ENCODE measurements at places on chromosomes 2 and 18.

DNA sequence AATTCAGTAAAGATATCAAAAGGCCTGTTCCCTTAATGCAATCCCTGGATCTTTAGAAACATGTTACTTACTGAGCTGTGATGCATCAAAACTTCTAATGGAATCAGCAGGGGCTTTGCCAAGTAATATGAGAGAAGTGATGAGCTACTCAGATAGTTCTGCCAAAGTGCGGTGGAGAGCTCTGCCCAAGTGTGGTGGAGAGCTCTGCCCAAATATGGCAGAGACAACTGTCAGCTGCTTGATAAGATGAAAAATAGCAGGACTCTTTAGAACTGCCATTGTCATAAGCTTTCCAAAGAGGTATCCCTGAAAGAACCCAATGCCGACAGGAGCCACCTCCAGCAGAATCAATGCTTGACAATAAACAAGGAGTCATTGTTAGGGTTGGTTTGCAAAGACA, 167.9 kb upstream of the SLC39A10 start:
- peak; percentile 44 for DNase-seq

- no peak for DNase-seq
These were observed at the start of gene TRABD2A for GRCh38 chr2:84880645-84881521. TRABD2A (minus strand) TSS chr2:84881084; CDS start chr2:84881039, 45 bp downstream.

DNA sequence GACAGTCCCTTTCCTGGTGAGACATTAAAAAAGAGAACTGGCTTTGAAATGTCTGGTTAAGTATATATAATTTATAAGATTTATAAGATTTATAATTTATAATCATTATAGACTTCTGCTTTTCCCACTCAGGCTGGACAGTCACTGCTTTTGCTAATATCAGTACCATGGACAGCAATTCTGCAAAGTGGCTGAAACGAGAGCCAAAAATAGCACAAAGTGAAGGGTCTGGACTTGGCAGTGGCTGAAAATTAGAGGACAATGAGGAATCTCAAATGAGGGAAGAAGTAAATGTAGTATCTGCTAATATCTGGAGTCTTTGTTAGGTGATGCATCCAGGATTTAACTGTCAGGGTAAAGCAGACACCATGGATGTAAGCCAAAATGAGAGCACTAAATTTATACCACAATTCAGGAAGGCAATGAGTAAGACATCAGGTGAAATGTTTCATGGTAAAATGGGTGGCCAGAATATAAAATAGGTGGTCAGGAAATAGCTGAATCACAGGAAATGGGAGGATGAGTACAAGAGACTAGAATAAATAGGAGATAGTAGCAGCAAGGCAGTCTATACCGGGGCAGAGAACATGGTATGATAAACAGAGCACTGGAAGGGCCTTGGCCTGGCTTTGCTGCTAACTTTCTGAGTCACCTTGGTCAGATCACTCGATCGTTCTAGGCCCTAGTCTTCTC, 39.6 kb upstream of the BOD1L2 start:
- peak; percentile 38 for DNase-seq

- DNase-seq, result peak; percentile 77
These were observed 118.8 kb downstream of the MEP1B start for GRCh38 chr18:32308493-32309120.

- DNase-seq, result peak; percentile 74
These were observed 248.7 kb downstream of the ZNF385B start for GRCh38 chr2:179612591-179613298.

GRCh38 chr2:193907561-193907960, 1712.8 kb upstream of the TMEFF2 start:
- DNase-seq, result no peak

DNA sequence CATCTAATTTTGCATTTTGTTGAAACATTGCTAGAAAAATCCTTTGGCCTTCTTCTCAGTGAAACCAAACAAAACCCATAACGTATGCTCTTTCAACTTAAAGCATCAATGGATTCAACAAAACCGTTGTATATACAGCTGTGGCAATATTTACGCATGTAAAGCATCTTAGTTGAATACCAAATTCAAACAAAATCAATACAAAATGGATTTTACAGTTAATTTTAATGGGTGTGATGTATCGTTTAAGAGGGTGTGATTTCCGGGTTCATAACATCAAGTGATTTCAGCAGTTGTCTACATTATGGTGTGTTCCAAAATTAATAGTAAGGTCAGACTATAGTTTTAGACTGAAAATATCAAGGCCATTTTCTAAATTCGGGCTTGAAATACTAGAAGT, 198.2 kb downstream of the TGIF1 start:
- DNase-seq, result no peak

GRCh38 chr18:26515643-26516487, 32.5 kb downstream of the KCTD1 start:
- no peak for DNase-seq

DNA sequence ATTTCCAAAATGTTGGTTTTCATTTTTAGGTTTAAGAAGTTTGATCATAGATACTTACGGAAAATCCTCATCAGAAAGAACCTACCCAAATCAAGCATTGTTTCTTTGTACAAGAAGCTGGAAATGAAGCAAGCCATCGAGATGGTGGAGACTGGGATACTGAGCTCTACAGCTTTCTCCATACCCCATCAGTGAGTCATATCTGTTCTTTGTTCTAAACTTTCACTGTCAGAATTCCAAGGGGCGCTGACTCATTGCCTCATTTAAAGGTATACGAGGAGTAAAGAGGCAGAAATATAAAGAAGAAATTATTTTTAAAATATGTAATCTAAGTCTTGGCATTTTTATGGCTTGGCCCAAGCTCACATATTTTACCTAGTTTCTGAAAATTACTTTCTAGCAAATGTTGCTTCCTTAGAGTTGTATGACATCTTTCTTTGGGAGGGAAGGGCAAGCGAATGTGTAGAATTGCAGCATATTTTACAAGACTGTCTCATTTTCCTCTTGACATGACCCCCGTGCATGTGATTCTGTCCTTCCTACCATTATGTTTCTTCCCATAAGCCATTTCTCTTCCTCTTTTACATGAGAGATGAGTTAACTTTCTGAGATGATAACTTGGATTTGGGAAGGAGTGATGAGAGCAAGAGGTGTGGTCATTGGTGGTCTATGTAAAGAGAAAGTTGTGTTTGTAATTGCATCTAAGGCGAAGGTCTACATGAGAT, 41.2 kb downstream of the SLC9A4 start:
- peak; percentile 97 for DNase-seq

DNA sequence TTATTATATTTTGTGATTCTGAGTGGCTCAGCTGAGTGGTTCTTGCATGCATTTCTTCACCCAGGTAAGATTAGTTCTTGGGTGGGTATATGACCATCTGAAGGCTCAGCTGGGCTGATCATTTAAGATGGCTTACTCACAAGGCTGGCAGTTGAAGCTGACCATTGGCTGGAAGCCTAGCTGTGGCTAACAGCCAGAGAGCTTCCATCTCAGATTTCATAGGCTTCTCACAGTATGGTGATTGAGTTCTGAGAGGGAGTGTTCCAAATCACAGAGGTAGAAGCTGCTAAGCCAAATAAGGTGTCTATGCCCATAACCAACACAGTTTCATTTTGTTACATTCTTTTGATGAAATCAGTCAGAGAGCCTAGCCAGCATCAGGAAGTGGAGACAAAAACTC, 117.4 kb upstream of the RPRM start:
- DNase-seq, result no peak

DNA sequence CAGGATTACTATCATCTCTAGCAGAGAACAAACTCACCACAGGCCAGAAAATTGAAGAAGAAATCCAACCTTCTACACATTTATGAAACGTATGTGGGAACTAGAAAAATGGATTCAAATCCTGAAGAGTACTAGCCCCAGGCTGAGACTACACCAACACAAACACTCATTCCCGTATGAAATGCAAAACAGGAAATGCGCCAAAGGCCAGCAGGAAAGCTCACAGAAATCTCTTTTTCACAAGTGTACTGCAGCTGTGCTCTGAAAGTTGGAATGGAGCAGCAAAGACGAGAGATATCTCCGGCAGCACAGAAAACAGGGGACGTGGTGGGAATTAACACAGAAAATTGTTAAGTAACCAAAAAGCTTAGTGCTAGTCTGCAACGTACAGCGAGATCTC, 913.5 kb downstream of the TDRD15 start:
- DNase-seq, result peak; percentile 4

- no peak for DNase-seq
These were observed 58.2 kb downstream of the KIAA1328 start for GRCh38 chr18:36887114-36887513.

- no peak for DNase-seq
These were observed 421.8 kb downstream of the NYAP2 start for GRCh38 chr2:225821351-225821750.

All from fibroblast of skin of right biceps (primary cell).